ENCODE measurements at places on chromosomes 16 and 17. TPM values are rescaled to one million over a fixed set of nuclear protein-coding genes. Genes with fewer than 3 reads are reported as not detected.

Gene CDRT4
- 2.7 TPM for total RNA-seq

Gene PRSS22
- total RNA-seq, result not detected

Gene KRTAP17-1
- not detected for total RNA-seq

Gene SNTB2
- 35.5 TPM for total RNA-seq

Gene IL34
- 5.6 TPM for total RNA-seq

- peak overlapping the region; percentile 74 for H3K27ac ChIP-seq
- H3K4me1 ChIP-seq, result peaks cover 22% of the 10 kb centered on the region
- H3K36me3 ChIP-seq, result no peaks in the 10 kb centered on the region
- H3K4me3 ChIP-seq, result peak overlapping the region; percentile 97
- no peaks in the 10 kb centered on the region for H3K27me3 ChIP-seq
- no peak for DNase-seq
Observed at GRCh38 chr16:81313701-81314602, 810 bp upstream of the GAN start.

- H3K36me3 ChIP-seq, result no peaks in the 10 kb centered on the region
- no peaks in the 10 kb centered on the region for H3K4me1 ChIP-seq
- peak; percentile 59 for DNase-seq
- H3K27me3 ChIP-seq, result no peaks in the 10 kb centered on the region
Observed at GRCh38 chr17:19290066-19290705, 53.0 kb downstream of the EPN2 start.

DNA sequence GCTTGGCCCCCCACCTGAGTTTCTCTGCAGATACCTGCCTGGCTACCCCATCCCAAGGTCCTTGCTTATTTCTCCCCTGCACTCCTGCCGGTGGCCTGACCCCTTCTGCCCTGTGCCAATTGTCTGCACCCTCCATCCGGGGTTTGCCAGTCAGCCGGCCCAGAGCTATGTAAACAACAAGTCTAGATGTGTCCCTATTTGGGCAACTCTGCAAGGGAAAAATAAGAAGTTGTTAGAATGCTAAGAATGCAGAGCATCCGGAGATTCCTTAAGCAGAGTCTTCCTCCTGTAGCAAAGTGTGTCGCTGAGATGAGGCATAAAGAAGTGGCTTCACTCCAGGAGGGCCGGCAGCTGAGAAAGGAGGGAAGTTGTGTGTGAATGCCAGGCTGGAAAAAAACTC, 46.6 kb downstream of the RGS9 start:
- H3K36me3 ChIP-seq, result no peaks in the 10 kb centered on the region
- no peak overlapping the region for H3K27ac ChIP-seq
- no peak overlapping the region for H3K4me3 ChIP-seq
- DNase-seq, result peak; percentile 88
- H3K27me3 ChIP-seq, result peaks cover 4% of the 10 kb centered on the region

- H3K27ac ChIP-seq, result peak overlapping the region; percentile 62
- no peak overlapping the region for H3K4me3 ChIP-seq
- DNase-seq, result peak; percentile 74
- H3K36me3 ChIP-seq, result no peaks in the 10 kb centered on the region
- peaks cover 9% of the 10 kb centered on the region for H3K4me1 ChIP-seq
Observed at GRCh38 chr16:65249768-65250167, 127.9 kb upstream of the CDH11 start.

- no peak overlapping the region for H3K27ac ChIP-seq
- peaks cover 18% of the 10 kb centered on the region for H3K4me1 ChIP-seq
- H3K27me3 ChIP-seq, result no peaks in the 10 kb centered on the region
- peaks cover 4% of the 10 kb centered on the region for H3K36me3 ChIP-seq
- DNase-seq, result peak; percentile 83
- H3K4me3 ChIP-seq, result no peak overlapping the region
Observed at GRCh38 chr16:2686912-2687507, 4.7 kb downstream of the KCTD5 start.

DNA sequence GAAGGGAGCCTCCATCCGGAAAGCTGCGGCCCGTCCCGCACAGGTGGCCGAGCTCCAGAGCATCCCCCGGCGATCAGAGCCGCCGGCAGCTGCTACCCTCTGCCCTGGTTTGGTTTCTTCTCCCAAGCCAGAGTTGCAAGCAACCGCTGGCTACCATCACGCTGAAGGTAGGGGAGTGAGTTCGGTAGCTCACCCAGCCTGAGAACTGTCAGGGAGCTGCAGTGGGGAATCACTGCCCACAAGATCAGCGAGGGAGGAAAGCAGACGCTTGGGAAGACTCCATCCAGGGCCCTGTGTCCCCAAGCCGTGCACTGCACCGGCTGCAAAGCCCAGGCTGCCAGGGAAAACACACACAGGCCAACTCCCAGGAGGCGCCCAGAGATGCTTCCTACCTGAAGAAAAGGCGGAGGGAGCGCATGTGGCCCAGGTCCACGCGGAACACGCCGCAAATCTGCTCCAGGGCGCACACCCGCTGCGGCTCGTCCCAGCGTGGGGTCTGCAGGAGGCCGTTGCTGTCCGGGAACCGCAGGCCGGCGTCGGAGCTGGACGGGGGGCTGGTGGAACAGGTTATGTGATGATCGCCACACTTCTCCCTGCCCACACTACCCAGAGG, 83.3 kb downstream of the TBC1D16 start:
- peak overlapping the region; percentile 78 for H3K27ac ChIP-seq
- DNase-seq, result no peak
- peak overlapping the region; percentile 53 for H3K4me3 ChIP-seq

DNA sequence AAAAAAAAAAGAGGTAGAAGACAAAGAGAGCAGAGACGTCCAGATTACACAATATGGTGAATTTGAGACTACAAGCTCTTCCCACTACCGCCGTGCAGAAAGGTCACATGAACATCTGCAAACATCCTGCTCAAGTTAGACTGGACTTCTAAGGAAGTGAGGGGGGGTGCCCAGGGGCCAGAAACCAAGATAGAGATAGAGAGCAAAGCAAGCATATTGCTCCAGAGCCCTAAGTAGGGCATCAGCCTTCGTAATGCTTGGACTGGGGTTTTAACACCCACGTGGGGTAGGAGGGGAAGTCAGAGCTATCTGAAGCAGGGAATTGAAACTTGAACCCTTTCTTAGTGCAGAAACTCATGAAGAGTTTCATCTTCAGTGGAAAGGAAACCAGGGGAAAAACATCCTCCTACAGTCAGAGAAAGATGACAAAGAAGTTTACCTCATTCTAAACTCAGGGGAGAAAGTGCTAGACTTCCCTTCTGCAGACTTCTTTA, 8.7 kb downstream of the CLEC19A start:
- no peaks in the 10 kb centered on the region for H3K27me3 ChIP-seq
- H3K4me1 ChIP-seq, result no peaks in the 10 kb centered on the region

DNA sequence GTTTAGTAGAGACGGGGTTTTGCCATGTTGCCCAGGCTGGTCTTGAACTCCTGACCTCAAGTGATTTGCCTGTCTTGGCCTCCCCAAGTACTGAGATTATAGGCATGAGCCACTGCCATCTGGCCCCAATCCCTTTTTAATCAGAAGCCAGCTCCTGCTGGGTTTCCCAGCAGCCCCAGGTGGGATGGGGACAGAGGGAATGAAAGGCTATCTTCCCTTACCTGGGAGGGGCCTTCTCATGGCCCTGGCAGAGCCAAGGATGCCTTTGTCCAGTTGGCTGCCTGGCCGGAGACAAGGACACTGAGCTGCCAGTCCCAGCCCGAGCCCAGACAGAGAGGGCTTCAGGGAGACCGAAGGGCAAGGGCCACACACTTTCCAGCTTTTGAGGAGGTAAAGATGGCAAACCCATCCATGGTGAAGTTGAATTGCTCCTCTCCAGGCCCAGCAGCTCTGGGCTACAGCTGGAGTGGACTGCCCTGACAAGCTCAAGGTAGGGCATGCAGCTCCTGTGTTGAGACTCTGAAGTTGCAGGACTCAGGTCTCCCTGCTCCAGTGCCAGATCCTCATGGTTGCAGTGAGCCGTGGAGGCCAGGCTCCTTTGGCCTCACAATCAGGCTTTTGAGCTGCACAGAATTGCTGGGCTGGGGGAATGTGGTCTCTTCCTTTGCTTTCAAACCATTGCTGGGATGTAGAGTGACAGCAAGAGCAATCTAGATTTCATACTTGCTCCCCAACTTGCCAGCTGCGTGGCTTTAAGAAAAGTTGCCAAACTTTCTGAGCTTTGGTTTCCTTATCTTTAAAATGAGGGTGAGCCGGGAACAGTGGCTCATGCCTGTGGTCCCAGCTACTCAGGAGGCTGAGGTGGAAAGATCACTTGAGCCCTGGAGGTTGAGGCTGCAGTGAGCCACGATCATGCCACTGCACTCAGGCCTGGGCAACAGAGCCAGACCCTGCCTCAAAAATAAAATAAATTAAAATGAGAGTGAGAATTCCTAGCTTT, 44.5 kb upstream of the IL34 start:
- H3K4me1 ChIP-seq, result no peaks in the 10 kb centered on the region
- H3K27ac ChIP-seq, result no peak overlapping the region
- H3K4me3 ChIP-seq, result no peak overlapping the region
- H3K27me3 ChIP-seq, result no peaks in the 10 kb centered on the region
- peak; percentile 53 for DNase-seq

GRCh38 chr17:17963066-17963465, 9.1 kb downstream of the TOM1L2 start:
- H3K4me1 ChIP-seq, result peaks cover 23% of the 10 kb centered on the region
- H3K36me3 ChIP-seq, result no peaks in the 10 kb centered on the region
- H3K4me3 ChIP-seq, result no peak overlapping the region

Data from osteoblast (primary cell).